ENCODE measurements at places on chromosomes 2 and 18.

DNA sequence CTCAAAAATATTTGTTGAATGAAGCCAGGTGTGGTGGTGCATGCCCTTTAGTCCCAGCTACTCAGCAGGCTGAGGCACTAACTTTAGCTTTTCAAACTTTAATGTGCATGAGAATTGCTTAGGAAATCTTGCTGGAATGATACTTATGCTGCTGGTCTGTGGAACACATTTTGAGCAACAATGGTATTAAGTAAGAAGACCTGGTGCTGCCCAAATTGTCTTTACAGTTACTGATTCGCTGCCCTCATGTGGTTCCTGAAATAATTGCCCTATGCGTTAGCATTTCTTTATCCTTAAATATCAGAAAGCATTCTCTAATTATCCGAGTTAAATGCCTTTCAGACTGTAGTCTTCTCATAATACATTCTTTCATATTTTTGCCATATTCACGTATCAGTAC lies 76.0 kb upstream of the SESTD1 start:
- no peak for DNase-seq

GRCh38 chr2:201234663-201235135 lies 25.6 kb upstream of the CASP8 start:
- DNase-seq = no peak

- DNase-seq = no peak
These were observed 41.9 kb upstream of the LIMS1 start for GRCh38 chr2:108492364-108492763.

DNA sequence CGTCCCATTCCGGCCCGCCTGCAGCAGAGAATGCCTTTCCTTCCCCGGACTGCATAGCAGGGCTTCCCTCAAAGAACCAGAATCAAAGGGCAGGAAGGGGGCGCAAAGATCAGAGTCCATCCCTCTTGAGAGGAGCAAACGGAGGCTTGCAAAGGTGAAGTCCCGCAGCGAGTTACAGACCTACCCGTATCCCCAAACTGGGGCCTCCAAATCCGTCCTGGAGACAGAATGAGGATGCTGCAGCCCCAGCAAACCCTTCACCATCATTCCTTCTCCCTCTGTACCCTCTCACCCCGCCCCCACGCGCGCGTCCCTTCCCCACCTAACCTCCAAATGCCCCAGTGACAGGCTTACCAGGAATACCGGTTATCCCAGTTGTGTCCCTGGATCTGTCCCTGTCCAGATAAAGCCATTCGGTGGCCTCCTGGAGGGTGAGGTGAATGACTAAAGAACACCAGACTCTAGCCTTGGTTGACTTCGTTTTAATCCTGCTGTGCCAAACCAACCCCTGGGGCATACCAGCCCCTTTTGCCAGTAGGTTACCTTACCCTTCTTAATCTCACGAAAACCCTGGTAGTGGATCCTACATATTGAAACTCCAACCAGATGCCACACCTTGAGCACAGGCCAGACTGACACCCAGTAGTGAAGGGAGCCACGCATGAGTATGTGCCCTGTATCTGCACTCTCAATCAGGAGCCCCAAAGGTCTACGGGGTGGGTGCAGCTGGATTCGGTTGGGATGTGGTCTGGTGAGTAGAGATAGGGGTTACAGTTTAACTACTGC lies 961 bp upstream of the SLC40A1 start:
- no peak for DNase-seq

DNA sequence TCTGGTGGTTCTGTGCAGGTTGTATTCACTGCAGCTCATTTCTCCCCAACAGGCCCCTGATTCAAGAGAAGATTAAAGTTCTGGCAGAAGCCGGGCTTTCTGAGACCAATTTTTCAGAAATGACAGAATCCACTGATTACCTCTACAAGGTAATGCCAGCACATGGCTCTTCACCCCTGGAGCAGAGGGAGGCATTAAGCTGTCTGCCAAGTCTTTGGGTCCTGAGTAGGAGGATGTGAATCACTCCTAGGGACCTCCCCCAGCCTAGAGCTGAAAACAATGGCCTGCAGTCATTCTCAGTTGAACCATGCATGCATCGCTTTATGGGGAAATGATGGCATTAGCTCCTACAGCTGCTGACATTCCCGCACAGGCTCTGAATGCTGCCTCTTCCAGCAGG lies 20.5 kb upstream of the RPL37A start:
- no peak for DNase-seq

DNA sequence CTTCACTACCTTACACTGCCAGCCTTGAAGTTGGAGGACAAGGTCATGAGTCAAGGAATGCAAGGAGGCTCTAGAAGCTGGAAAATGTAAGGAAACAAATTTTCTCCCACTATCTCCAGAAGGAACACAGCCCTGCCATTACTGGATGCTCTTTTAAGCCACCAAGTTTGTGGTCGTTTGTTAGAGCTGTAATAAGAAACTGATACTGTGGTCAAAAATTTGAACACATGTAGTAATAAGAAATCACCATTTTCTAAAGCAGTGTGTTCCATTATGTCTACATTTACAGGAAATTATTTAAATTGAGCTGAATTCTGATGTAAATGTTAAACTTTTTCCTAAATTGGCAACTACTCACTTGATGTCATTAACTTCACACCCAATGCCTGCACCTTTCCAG lies 729.0 kb downstream of the KCNJ3 start:
- no peak for DNase-seq

- DNase-seq = no peak
These were observed 55.7 kb downstream of the CCDC93 start for GRCh38 chr2:117958186-117958585.

DNA sequence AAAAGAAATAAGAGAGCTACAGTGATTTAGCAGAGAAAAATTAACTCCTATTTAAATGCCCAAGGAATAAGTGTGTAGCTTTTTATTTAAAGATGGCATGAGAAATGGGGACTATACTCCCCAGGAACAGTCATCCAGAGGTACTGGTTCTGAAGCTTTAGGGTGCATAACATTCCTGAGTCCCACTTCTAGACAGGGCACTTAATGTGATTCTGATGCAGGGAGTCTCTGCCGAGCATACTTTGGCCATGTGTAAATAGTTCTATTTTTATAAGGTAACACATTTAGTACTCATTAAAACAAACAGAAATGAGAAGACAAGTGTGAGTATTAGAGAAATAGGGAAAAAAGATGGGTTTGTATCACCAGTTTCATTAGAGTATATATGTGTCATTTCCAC lies 154.7 kb upstream of the WDSUB1 start:
- no peak for DNase-seq

DNA sequence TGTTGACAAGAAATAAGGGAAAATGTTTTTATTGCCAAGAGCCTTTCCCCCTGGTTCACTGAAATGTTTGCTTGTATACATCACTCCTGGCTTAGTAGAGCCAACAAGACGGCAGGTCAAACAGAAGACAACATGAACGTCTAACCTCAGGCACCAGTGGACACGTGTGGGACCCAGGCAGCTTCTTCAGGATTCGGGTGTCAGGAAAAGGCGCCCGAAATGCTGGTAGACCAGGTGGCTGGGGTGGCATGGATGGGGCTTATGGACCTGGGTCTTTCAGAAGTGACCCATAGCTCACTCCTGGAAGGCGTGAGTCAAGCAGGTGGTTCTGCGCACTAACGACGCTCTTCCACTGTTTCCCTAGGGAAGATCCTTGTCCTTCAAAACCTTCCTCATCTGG lies 23.3 kb upstream of the NFATC1 start:
- DNase-seq = no peak

- peak; percentile 78 for DNase-seq
These were observed 60.6 kb downstream of the SLC16A14 start for GRCh38 chr2:230007931-230008707.

DNA sequence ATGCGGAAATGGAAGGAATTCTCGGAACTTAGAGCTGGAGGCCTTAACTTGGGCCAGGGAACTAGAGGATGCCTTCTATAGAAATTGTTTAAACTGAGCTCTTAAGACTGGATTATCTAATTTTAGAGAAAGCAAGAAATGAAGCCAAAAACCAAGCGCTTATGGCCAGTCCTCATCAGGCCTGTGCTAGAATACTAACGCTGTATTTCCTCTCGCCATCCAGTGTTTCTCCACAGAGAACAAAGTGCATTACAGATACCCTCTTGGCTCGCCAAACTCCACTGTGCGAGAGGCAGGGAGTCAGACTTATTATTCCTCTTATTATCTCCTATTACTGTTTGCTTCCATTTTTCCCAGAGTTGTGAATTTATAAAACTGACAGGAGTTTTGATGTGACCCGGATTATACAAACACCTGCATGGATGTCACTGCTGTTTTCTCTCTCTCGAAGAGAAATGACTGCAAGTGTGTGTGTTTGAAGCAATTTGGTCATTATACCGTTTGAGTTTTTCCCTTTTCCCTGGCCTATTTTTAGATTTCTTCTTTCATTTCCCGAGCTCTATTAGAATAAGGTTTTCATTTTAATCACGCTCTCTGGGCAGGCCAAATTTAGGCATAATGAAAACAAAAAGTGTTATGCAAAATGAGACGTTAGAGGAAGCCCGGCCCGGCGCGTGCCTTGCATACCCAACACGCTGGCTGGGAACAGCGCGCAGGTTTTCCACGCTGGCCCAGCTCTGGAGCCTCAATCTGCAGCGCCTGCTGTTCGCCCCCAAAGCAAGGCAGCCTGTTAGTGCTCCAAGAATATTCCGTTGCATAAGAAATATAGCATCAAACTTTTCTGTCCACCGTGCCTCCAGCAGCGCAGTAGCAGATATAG lies 103.3 kb downstream of the ALK start:
- no peak for DNase-seq

DNA sequence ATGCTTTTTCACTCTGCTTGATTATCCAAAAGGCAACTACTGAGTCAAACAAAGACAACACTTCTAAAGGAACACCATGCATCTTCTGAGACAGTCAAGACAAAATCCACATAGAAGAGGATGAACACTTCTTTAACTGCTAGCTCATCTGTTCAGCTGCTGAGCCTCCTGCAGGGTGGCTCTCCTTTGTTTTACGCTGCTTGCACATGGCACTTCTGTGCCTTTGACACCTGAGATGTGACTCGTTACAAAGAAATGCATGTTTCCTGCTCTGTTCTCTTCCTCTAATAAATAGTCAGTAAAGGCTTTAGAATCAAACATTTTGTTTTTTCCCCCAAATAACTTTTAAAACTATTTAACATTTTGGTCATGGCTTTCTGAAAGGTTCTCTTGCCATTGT lies 1129.4 kb downstream of the TDRD15 start:
- DNase-seq = no peak

- DNase-seq = no peak
These were observed 437.7 kb downstream of the SATB2 start for GRCh38 chr2:199019898-199020507.

- no peak for DNase-seq
These were observed 321.4 kb upstream of the MMADHC start for GRCh38 chr2:149908726-149909683.

DNA sequence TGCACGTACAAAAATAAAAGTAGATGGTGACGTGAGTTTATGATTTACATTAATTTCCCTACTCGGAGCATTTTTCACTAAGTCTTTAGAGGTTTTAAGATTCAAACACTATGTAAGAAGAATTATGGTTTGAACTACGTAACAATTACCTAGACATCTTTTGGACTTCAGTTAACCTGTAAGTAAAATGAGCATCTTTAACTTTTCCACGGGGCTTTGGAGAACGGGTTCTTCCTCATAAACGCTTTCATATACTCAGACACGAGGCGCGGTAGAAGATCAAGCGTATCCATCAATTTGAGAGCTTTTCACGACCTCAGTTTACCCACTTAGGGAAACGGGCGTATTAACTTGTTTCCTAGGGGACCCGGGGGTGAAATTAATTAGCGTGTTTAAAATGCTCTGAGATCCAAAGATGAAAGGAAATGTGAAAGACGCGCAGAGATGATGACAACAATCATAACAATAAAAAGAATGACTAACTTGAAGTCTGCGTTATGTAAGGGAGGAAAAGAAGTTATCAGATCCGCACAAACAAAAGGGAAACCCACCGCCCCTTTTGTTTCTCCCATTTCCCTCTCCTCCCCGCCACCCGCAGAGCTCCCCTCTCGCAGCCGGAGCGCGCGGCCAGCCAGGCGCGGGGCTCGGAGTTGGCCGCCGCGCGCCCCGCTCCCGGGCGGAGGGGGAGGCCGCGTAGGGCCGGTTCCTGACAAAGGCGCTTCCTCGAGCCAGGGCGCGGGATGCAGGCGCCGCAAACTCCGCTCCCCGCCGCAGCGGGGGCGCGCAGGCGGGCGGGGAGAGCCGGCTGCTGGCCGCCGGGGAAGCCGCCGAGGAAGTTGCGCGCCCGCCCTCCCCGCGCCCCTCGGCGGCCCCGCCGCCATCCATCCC lies 807 bp downstream of the PELI1 start:
- DNase-seq = peak; percentile 30

DNA sequence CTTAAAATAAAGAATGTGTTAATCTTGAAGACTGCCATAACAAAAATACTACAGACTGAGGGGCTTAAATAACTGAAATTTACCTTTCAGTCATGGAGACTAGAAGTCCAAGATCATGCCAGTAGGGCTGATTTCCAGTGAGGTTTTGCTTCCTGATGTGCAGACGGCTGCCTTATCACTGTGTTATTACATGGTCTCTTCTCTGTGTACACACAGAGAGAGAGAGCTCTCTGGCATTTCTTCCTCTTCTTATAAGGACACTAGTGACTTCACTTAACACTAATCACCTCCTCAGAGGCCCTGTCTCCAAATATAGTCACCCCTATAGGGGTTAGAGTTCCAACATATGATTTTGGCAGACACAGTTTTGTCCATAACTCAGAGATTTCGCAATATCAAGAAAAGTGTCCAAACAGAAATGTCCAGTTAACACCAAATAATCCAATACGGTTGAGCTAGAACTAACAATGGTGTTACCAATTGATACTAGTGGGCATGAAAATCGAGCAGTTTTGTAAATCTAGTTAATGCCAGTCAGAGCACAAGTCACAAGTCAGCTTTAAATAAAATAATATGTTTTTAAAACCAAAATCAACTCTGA lies 399.8 kb downstream of the ADCYAP1 start:
- no peak for DNase-seq

DNA sequence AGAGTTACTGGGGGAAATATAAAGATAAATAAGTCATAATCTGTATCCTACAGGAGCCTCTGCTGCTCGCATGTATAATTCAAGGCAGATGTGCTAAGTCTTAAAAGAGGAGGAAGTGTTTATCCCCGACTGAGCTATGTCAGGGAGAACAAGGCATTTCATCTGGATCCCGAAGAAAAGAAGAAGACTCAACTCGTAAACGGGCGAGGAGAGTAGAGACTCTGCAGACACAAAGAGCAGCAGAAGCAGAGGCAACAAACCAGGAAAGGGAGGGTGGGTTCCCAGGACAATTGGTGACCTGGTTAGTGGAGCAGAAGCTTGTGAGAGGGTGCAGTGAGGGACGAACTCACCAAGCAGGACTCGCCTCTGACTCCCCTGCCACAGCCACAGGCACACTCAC lies 368.6 kb downstream of the EIPR1 start:
- DNase-seq = no peak
